ENCODE measurements at places on chromosomes 2 and 18. TPM values are rescaled to one million over a fixed set of nuclear protein-coding genes. Genes with fewer than 3 reads are reported as not detected.

DNA sequence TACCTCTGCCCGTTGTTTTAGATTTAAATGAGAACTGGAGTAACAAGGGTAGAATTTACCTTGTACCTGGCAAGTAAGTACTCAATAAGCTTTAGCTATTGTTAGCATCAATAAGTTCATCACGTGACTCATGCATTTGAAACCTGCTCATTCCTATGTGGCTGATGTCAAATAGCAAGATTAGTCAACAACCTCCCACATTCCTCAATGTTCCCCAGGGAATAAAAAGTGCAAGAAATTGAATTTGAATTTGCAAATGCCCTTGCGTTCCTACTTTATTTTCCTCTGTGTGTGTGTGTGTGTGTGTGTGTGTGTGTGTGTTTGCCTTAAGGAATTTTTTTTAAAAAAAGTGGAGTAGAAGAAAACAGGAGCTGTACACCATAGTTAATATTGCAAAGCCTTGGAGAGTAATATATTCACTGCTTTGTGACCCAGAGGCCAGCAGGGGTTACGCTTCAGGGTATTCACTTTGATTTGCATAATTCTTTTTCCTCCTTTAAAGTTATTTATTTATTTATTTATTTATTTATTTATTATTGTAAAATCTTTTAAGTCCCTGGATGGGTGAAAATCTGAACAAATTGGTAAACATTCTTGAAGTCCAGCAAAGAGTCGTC is 43.9 kb upstream of the DNAH7 start:
- no peak for DNase-seq

DNA sequence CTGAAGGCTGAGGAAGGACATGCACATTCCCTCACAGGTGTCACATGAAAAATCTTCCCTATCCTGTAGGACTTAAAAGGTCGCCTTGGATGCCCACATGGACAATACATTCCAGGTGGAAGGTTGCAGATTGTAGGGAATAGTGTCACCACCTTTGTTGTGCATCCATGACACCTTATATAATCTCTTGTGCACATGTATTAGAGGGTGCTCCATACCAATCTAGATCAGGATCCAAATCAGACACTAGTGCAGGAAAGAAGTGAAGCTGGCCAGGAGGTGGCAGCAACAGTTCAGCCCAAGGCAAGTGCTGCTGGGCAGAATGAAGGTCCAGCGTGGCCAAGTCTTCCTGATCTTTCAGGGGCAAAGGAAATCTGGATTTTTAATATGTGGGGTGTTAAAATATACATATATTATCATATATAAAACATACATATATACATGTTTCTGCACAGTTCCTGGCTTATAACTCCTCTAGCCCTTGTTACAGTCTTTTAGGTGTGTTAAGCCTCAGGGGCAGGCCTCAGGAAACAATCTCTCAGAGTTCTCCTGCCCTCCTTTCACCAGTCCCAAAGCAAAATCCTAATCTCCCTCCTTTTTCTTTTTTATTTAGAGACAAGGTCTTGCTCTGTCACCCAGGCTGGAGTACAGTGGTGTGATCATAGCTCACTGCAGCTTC is 16.6 kb downstream of the NIF3L1 start:
- DNase-seq: peak; percentile 77

The CXCR1 gene
- total RNA-seq: 1.1 TPM

GRCh38 chr2:72994282-72994990 is 77.1 kb downstream of the SFXN5 start:
- DNase-seq: no peak

GRCh38 chr2:238865744-238866355 is 18.0 kb downstream of the TWIST2 start:
- DNase-seq: no peak

- DNase-seq: no peak
Measured at GRCh38 chr2:231568785-231569435, 23.8 kb upstream of the TEX44 start.

DNA sequence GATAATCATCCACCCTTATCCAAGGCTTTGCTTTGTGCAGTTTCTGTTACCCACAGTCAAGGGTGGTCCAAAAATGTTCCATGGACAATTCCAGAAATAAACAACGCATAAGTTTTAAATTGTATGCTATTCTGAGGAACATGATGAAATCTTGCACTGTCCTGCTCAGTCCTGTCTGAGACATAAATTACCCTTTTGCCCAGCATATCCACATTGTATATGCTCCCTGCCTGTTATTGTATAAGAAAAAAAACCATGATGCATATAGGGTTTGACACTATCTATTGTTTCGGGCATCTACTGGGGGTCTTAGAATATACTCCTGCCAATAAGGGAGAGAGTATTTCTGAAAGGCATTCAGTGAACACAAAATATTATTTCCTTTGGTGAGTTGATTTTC is 24.0 kb downstream of the LRRTM1 start:
- DNase-seq: no peak

DNA sequence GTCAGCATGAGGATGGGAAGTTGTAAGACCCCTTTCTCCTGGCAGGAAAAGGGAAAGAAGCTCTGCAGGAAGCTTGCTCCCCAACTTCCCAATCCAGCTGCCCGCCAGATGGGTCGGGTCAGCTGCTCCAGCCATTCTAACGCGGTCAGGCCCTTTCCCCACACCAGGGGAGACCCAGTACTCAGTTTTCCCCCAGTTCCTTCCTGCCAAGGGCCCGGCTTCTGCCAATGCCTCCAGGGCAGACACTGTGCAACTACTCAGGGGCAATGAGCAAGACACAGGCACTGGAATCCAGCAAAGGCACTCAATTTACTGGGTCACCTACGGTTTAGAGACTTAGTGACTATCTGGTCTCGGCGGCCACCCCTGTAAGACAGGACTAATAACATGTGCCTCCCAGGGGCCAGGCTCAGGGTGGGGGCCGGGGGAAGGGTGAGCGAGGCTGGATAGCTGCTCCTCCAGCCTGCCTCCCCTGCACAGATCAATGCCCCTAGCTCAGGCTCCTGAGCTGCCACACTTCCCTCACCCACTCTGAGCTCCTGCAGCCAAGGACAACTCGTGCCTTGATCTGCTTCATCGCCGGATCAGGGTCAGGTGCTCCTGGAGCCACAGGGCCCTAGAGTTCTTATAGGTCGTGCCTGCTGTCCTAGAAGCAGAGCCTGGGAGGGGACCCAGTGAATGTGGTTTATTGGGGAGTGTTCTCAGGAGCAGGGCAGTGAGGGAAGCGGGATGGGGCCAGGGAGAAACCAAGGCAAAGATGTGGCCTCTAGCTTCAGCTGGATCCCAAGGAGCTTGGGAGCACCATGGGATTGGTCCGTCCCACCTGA is 171.1 kb downstream of the ZFP36L2 start:
- peak; percentile 16 for DNase-seq

DNA sequence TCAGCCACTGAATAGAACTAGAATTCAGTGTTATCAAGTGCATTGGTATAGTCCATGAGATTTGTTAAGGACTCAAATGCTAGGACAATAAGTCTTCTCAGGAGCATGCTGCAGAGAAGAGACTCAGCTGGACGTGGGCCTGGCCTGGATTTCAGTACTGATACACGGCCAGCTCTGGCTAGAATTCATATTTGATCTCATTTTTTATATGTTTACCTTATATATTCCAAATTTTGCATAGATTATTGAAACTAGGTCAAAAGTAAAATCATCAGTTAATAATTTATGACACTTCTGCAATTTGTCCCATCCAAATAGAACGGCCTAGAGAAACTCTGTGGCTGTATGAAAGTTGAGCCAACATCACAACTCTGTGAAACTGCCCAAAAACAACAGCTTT is 262.0 kb downstream of the DLGAP1 start:
- DNase-seq: peak; percentile 31

DNA sequence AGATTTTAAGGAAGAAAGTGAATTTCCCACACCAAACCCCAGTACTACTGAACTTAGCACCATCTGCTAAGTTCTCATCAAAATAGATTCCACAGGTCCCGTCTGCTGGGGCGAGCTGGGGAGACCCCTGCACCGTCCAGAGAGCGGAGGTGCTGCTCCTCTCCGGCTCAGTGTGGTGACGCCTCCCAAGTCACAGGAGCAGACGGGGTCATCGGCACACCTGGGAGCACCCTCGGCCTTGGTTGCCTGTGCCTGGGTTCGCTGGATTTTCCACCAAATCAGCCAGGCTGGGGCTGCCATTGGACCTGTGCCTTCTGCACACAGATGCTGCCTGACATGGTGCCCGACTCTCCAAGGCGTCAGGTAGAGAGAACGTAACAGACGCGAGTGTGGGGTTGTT is 141.3 kb downstream of the PXDN start:
- DNase-seq: no peak

DNA sequence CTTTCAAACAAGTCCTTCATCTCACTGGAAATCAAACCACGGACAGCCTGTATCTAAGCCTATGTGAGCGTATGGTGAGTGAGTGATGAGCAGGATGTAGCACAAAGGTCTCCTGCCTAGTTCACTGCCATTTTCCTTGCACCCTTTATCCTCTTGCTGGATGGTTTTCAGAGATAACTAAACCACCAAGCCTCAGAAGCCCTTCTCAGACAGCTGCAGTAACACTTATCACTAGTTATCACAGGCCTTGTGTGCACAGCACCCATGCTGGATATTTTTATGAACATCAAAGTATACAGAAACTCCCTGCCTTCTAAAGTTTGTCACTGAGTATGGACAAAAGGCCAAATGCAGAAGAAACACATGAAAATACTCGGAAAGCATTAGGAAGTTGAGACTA is 69.5 kb downstream of the C1D start:
- no peak for DNase-seq

The SERPINB3 gene
- not detected for total RNA-seq

DNA sequence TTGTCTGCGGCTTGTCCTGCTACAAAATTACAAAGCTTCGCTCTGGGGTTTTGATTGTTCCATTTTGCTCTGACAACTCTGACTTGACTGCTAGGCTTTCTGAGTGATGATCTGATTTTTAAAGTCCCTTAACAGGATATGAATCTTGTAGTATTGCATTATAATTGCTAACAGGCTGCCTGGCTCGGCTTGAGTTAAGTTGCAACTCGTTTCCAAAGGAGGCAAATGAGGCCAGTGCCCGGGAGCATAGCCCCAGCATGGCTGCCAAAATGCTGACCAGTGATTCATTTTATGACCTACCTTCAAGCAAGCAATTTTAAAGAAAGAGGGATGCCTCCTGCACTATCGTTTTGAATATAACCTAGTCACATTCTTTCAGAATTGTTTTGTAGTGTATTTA is 135.4 kb downstream of the COL6A3 start:
- peak; percentile 73 for DNase-seq

DNA sequence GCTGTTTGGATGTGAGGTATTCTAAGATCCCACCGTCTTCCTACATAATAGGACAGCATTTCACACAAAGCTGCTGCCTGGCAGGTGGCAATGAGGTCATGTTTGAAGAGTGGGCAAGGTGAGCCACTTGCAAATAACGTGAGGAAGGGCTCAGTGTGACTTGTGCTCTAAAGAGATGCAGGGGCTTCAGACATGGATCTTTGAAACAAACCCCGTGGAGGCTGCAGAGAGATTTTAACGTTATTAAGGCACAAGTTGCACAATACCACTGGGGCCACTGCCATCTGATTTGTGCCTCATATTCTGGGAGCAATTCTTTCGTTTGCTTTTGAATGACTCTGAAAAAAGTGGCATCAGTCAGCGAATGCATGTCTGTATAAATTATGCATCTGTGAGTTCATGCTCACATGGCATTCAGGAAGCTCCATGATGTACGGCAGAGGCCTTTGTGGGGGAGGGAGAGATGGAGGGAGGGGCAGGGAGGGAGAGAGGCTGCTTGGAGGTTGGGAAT is 362.0 kb downstream of the SOX11 start:
- no peak for DNase-seq

- DNase-seq: peak; percentile 84
Measured at GRCh38 chr2:27074738-27075565, 3.5 kb upstream of the EMILIN1 start.

- no peak for DNase-seq
Measured at GRCh38 chr2:15893689-15894480, 46.5 kb upstream of the MYCN start.

DNA sequence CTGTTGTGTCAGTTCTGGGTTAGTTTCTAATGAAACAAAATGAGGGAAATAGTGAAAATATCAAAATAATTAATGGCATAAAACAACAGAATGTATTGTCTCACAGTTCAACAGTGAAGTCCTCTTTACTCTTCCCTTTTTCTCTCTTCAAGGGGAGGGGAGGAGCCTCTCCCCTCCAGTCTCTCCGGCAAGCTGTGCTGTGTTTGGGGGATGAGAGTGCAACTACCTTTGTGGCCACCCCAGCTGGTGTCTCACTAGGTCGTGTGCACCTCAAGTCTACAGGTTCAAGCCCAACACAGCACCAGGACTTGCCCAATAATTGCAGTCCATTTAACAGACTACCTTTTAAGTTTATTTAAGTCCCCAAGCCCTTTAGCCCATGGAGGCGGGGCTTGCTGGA is 271.7 kb upstream of the DOK6 start:
- DNase-seq: no peak

GRCh38 chr2:230711224-230711623 is 1.4 kb upstream of the CAB39 start:
- no peak for DNase-seq

DNA sequence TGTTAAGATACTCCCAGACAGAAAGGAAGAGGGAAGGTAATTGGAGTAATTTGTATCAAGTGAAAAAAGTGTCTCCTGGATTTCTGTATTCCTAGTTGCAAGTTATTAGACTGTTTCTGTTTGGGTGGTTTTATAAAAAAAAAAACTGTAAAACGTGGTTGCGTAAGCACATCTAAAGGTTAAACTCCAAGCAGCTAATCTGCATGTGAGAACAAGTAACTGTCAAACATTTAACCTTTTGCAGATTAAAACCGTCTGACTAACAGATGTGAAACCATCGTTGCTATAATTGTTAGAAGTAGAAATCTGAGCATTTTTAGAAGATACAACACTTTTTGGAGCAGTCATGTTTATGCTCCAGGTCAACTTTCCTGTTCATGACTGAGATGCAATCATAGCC is 72.3 kb downstream of the AFF3 start:
- DNase-seq: no peak

The PIGN gene
- 21.0 TPM for total RNA-seq

DNA sequence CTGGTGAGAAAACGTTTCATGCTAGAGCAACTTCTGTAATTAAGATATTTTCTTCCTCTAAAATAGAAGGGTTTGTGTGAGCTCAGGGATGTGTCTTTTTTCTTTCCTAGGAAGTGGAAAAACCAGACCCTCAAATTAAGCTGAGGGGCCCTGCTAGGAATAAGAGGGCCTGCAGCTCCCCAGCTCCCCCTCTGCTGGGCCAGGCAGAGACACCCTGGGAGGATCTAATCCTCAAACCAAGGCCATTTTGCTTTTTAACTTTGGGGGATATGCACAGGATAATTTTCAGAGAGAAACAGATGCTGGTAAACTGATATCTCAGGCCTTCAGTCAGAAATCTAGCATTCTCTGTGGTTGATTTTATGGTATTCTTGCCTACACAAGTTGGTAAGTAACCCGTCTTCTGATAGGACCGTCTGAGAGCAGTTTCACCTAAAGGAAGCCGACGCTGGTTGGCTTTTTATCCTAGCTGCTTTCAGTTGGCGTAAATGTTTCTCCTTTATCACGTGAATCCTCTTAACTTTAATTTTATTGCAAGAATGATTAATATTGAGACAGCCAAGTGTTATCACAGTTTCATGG is 34.8 kb downstream of the SNTG2 start:
- no peak for DNase-seq

All from Right ventricle myocardium inferior (tissue), 1 donor.